ENCODE measurements at places on chromosomes 4 and X.

GRCh38 chr4:147011411-147011810, 65.7 kb upstream of the TTC29 start:
- no peak for DNase-seq

GRCh38 chr4:186554539-186554913, 841 bp downstream of the MTNR1A start:
- no peak for DNase-seq

- no peak for DNase-seq
These were observed 522.2 kb upstream of the NR3C2 start for GRCh38 chr4:148964456-148964855.

- DNase-seq = no peak
These were observed 236.1 kb downstream of the FBXO8 start for GRCh38 chr4:174047363-174047762.

DNA sequence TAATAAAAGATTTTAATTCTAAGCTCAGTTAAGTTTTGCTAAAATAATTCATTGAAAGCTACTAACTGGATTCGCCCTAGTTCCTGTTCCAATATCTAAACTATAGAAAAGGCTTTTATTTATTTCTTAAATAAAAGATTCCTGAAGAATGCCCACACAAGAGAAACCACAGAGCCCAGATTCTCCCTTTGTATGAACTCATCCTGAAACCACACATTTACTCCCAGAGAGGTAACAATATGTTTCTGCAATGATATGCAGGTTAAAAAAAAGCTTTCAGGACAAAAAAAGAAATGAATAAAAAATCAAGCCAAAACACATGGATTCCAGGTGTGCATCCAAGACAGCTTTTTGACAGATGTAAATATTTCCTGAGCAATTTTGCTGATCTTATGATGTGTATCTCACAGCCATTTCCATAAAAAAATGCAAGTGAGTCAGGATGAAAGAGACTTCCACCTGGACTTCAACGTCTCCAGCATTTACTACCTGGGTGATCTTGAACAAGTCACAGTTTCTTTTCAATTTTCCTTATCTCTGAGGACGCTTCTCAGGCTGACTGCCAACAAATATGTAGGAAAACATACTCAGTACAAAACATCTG, 234.4 kb upstream of the FAT1 start:
- no peak for DNase-seq

DNA sequence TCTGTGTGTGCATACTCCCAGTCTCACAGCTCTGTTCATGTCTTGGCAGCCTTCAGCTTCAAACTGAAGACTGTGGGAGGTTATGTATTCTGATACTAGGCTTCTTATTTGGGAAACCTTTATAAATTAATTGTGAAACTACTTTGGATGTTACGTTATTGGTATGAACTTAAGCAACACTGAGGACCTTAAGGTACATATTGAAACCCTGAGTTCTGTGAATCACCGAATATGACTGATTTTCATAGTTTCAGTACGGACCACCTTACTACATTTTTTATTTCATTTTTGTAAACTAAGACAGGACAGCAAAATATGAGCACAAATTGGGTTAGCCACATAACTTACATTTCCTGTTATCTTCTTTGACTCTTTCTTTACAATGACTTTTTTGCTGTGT, 498.4 kb downstream of the PDGFC start:
- DNase-seq = no peak

- no peak for DNase-seq
These were observed 24.0 kb downstream of the INTS6L start for GRCh38 chrX:135544338-135544948.

GRCh38 chrX:72297953-72298730, 7.6 kb downstream of the CITED1 start:
- no peak for DNase-seq

DNA sequence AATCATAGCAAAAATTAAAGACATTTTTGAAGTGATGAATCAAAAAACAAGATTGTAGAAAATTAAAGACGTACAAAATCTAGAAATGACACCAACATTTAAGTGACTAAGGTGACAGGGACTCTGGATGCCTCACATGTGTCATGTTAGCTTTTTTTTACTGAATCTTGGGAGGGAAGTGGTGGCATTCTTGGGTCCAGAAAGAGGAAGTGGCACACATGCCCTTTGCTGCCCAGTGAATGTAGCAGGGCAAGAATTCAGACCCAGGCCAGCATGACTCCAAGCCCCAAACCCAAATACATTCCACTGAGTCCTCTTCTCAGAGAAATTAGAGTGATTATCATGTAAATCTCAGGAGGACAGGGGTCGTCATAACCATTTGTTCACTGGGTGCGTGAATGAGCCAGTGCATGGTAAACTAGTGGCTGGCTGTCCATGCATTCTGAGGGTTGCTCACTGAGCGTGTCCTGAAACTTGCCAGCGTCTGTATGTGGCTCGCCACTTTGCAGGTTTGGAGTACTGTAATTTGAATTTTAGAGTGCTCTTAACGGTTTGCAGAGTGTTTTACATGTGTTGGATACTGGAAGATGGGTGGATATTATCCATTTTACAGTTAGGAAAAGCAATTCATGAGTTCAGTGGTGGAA, 55.4 kb upstream of the TBC1D14 start:
- no peak for DNase-seq

DNA sequence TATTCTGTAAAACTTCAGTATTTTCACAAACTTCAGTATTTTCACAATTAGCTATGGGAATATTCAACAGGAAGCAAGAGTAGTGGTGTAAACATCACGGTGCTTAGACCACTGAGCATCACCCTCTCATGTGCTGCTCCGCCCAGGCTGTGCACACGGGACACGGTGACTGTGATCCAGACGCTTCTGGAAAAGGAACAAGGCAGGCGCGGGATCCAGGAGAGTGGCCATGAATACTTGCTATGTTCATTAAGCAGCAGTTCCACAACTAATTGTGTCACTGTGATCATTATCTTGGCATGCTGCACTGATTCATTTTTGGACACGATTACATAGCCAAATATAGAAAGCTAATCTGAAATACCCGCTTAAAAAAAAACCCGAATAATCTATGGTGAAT, 19.6 kb upstream of the FAT1 start:
- no peak for DNase-seq

DNA sequence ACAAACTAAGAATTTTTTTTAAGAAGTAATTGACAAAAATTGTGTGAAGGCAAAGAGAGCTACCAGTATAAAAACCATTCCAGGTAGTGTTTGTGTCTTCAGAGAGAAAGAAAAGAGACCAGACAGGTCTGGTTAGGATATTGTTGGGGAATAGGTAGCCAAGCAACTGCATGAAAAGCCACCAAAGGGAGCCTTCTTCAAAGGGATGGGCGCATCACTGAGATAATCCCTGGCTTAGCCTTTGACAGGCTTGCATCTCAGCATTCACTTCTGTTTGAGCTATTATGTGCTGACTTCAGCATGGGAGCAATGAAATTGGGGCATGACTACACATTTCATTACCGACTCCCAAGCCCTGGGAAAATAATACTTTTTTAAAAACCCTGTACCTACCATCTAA, 496.6 kb downstream of the IL1RAPL1 start:
- no peak for DNase-seq

DNA sequence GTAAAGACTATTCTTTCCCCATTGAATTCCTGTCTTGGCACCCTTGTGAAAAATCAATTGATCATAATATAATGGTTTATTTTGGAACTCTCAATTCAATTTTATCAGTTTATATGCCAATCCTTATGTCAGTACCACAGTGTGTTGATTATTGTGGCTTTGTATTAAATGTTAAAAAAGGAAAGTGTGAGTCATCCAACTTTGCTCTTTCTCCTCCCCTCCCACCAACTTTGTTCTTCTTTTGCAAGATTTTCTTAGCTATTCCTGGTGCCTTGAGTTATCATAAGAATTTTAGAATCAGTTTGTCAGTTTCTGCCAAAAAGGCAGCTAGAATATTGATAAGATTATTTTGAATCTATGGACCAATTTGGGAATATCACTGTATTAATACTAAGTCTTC, 11.2 kb upstream of the RNF175 start:
- DNase-seq = no peak

DNA sequence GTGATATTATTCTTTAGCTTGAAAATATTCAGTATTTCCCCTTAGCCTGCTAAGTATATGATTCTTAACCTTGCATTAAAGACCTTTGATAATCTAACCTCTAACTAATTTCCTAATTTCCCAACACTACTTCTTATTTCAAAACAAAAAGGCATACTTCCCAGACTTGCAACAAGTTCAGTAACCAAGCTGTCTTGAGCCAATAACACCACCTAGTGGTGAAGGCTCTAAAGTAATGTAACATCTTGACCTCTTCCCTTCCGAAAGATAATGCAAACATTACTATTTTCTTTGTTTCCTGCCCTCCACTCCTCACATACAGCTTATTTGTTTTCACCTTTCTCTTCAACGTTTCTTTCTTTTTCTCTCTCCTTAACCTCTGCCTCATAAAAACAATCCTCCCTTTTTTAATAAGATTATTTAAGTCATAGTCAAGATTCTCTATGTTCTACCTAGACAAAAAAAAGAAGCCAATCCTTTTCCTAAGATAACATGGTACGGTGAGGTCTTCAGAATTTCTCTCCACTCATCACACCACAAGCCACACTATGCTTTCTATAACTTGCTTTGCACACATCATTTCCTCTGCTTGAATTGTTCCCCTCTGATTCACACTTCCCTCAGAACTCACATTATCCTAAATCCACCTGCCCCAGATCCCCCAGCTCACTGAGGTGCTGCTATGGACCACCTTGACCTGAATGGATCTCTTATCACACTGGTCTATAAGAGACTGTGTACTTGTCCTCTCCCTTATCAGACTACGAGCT, 3.5 kb downstream of the FAT1 start:
- DNase-seq = no peak

GRCh38 chrX:11397680-11398079, 104.5 kb downstream of the AMELX start:
- DNase-seq = no peak

- no peak for DNase-seq
These were observed 48.5 kb downstream of the NELFA start for GRCh38 chr4:1960170-1960825.

DNA sequence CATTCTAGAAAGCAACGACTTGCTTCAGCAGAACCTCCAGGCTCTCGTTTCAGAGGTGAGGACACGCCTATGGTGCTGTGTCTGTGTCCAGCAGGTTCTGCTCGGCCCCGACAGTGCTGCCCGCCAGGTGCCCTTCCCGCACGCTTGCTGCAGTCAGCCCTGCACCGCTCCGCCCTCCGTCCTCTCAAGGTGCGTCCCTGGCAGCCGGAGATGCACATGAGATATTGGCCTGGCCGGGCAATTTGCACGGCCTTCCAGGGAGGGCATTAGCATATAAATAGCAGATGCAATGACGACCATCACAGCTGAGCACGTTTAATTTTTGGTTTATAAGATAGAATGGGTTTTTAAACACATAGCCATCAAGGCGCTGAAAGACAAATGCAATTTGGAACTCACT, 14.4 kb downstream of the UVSSA start:
- no peak for DNase-seq

GRCh38 chr4:24884902-24885301, 27.9 kb downstream of the CCDC149 start:
- DNase-seq = no peak

- DNase-seq = no peak
These were observed 73.5 kb downstream of the WDFY3 start for GRCh38 chr4:84892950-84893349.

- DNase-seq = no peak
These were observed 71.0 kb downstream of the PRSS12 start for GRCh38 chr4:118281611-118282442.

- peak; percentile 2 for DNase-seq
These were observed 175.4 kb downstream of the SH3BGRL start for GRCh38 chrX:81377329-81377728.

- no peak for DNase-seq
These were observed 25.1 kb downstream of the DHX15 start for GRCh38 chr4:24559032-24559821.

- DNase-seq = no peak
These were observed 8.5 kb upstream of the AKAP17A start for GRCh38 chrX:1582686-1583437.

GRCh38 chr4:25635501-25635900, 20.1 kb upstream of the SLC34A2 start:
- DNase-seq = no peak

DNA sequence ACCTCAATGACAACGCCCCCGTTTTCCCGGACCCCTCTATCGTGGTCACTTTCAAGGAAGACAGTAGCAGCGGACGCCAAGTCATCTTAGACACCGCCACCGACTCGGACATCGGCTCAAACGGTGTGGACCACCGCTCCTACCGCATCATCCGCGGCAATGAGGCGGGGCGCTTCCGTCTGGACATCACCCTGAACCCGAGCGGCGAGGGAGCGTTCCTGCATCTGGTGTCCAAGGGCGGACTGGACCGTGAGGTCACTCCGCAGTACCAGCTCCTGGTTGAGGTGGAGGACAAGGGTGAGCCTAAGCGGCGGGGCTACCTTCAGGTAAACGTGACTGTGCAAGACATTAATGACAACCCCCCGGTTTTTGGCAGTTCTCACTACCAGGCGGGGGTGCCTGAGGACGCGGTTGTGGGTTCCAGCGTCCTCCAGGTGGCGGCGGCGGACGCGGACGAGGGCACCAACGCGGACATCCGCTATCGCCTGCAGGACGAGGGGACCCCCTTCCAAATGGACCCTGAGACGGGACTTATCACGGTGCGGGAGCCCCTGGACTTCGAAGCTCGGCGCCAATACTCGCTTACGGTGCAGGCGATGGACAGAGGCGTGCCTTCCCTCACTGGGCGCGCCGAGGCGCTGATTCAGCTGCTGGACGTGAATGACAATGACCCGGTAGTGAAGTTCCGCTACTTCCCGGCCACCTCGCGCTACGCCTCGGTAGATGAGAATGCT, 2.2 kb downstream of the FAT4 start:
- DNase-seq = no peak

DNA sequence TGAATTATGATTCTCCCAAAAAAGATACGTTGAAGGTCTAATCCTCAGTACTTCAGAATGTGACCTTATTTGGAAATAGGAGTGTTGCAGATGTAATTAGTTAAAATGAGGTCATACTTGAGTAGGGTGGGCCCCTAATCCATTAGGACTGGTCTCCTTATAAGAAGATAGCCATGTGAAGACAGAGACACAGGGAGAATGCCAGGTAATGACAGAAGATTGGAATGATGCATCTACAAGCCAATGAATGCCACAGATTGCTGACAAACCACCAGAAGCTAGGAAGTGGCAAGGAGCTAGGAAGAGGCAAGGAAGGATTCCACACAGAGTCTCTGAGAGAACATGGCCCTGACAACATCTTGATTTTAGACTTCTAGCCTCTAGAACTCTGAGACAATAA, 7.4 kb upstream of the RPS6KA3 start:
- DNase-seq = no peak

GRCh38 chrX:2500803-2501558, at the start of the genes DHRSX and ZBED1:
Gene DHRSX (minus strand): TSS chrX:2500976. CDS start chrX:2500925, 51 bp downstream.
Gene ZBED1 (minus strand): TSS chrX:2500976. CDS start chrX:2490719, 10,257 bp downstream.
- no peak for DNase-seq

Measured in smooth muscle cell of the brain vasculature (primary cell).